ENCODE measurements at places on chromosomes 16 and 17.

GRCh38 chr17:33266116-33266515 is 27.0 kb downstream of the ASIC2 start:
- no peak for DNase-seq

GRCh38 chr16:23706439-23706838 is 6.6 kb downstream of the ERN2 start:
- DNase-seq, result no peak

DNA sequence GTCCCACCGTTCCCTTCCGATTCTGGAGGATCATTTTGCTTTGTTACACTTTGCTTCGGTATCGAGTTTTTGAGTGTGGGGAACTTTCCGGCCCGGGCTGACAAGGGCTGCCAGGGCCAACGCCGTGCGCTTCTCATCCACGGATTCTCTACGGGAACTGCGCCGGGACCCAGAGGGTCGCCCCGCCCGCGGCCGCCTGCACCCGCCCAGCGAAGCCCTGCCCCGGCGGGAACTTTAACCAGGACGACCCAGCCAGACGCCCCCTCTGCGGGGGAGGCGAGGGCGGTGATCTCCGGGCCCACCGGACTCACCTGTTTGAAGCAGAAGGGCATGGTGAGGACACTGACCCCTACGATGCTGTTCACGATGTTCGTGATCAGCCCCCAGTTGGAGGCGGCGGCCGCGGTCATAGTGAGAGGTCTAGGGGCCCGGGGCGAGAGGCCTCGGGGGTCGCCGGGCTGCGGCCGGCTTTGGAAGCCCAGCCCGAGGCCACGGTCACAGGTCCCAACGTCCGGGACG is 536 bp downstream of the SLC38A10 start:
- DNase-seq, result no peak

DNA sequence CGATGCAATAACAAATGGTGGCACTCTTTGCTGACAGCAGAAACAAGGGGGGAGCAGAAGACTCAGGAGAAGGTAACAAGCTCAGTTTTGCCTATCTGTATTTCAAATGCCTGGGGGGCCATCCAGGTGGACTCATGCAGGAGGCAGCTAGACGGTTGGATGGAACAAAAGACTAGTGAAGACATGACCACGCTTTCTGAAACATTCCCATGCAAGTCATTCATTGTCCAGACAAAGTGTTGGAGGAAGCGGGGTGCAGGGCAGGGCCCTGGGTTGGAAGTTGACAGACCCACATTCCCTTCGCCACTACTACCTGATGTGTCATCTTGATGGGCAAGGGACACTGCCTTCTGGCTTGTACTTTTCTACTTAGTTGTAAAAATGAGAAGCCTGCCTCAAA is 29.8 kb upstream of the CRYBA1 start:
- DNase-seq, result no peak

- no peak for DNase-seq
Measured at GRCh38 chr17:82361885-82362633, 3.0 kb downstream of the TEX19 start.

GRCh38 chr16:50272687-50273381 is 6.5 kb downstream of the ADCY7 start:
- DNase-seq, result no peak

DNA sequence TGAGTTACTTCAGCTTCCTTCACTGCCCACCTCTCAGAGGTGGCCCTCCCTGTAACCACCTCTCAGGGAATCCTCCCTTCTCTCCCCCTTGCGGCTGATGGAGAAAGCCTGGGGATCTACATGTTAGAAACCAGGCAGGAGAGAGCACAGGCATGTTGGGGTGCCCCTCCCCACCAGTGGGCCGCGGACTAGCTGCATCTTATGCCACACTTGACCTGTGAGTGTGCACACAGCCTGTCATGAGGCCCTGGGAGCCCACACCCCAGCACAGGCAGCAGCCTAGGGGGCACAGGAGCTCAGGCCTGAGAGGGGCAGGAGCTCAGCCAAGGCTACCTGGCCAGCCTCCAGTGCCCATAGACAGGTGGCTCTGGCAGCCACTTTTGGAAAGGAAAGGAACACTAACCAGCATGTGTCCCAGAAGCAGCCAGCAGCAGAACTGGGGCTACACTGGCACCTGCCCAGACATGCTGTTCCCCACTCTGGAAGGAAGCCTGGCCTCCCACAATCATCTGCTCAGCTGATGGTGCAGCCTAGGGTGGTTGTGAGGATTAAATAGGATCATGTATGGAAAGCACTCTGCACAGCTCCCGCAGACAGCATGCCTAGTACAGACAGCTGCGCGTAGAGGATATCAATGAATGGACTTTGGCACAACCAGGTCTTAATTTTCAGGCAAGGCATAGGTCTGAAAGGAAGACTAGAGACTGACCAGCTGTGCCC is 60.5 kb downstream of the TMEM132E start:
- no peak for DNase-seq

DNA sequence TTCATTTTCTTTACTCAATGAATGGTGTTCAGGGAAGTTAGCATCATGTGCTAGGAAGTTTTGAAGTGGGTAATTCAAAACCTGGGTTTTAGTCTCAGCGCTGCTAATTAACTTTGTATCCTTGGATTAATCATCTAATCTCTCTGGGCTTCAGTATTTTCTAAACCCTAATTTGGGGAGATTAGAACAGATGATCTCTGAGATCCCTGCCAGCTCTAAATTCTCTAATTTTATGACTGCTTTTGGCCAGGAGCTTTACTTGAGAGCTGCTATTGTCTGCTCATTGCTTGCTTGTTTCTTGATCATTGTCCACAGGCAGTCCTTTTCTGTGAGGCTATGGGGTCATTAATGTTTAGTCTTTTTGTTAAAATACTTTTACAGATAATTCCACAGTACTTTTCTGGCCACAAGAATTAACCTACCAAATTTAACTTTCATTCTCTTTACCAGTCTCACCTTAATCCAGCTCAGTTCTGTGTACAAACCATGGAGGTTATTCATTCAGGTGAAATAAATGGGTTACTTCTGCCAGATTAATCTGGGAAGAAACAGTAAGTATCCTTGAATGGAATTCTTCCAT is 28.4 kb upstream of the VWA3A start:
- DNase-seq, result no peak

- DNase-seq, result no peak
Measured at GRCh38 chr17:410543-411401, 58.2 kb upstream of the RPH3AL start.

GRCh38 chr16:83940630-83941378 is 12.2 kb upstream of the OSGIN1 start:
- DNase-seq, result no peak

DNA sequence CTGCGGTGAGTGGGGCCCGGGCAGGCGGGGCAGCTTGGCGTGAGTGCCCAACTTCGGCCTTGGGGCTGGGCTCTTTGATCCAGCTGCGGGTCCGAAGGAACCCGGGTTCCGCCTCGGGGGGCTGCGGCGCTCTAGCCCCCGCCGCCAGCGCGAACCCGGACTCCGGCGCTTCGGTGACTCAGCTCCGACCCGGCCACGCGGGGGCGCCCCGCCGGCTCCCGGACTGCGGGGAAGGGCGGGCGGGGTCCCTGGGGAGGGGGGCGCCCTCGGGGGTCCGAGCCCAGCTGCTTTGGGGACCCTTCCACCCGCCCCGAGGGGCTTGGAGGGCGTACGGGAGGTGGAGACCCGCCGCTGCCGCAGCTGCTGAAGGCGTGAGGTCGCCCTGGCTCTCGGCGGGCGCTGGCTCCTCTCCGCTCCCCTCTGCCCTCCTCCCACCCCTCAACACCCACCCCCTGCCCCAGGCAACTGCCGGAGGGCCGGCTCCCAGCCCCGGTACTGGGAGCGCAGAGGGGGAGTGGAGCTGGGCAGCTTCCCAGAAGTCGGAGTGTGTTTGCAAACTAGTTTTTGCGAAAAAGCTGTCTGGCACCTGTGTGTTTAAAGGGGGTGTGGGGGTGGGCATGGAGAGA is 516 bp downstream of the CPNE2 start:
- DNase-seq, result peak; percentile 76

- DNase-seq, result no peak
Measured at GRCh38 chr17:181245-182049, at the start of gene DOC2B. DOC2B (minus strand) TSS chr17:181650; CDS start chr17:181479, 171 bp downstream.

GRCh38 chr16:73228649-73229048 is 180.7 kb upstream of the ZFHX3 start:
- DNase-seq, result no peak

DNA sequence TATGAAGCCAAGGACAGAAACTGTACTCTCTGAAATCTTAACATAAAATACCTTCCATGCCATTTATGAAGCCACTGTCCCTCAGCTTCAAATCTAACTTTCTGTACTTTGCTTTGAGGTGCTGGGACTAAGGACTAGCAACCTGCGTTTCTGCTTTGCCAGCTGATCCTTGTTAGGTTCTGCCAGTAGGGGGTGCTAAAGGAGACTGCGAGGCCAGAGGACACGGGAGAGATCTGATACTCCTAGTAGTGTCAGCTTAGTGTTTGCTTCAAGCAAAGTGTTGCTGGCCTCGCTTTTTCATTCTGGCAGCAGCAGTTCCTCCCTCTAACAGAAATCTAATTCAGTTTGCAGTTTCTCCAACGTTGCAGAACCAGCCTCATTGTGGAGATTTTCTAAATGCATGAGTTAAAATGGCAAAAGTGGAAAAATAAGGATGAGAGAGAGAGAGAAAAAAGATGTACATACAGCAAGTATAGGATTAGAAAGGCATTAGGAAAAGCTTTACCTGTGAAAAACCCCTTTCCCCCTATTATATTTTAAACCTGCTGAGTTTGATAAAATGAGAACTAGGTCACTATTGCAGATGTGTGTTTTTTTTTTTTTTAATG is 297.5 kb downstream of the CA10 start:
- no peak for DNase-seq

DNA sequence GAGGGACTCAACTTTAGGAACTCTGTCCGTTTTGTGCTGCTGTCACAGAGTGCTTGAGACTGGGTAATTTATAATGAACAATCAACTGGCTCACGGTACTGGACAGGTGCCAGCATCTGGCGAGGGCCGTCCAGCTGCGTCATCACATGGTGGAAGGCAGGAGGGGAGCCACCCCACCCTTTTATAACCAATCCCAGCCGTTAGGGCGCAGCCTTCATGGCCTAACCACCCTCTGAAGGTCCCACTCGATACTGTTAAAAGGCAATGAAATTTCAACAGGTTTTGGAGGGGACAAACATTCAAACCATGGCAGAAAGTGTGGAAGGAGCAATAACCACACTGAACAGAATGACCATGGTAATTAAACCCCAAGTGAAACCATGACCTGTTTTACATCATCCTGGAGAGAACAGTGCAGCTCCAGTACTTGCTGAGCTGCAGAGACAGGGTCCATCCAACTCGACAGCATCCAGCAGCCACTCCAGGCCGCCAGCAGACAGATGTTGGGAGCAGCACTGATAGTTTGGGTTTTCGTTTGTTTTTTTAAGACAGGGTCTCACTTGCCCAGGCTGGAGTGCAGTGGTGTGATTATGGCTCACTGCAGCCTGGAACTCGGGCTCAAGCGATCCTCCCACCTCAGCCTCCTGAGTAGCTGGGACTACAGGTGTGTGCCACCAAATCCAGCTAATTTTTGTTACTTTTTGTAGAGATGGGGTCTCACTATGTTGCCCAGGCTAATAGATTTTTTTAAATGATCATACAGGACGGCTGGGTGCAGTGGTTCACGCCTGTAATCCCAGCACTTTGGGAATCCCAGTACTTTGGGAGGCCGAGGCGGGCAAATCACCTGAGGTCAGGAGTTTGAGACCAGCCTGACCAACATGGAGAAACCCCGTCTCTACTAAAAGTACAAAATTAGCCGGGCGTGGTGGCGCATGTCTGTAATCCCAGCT is 11.0 kb downstream of the CHMP6 start:
- peak; percentile 19 for DNase-seq

GRCh38 chr17:45115871-45116270 is 16.4 kb downstream of the PLCD3 start:
- DNase-seq, result no peak

DNA sequence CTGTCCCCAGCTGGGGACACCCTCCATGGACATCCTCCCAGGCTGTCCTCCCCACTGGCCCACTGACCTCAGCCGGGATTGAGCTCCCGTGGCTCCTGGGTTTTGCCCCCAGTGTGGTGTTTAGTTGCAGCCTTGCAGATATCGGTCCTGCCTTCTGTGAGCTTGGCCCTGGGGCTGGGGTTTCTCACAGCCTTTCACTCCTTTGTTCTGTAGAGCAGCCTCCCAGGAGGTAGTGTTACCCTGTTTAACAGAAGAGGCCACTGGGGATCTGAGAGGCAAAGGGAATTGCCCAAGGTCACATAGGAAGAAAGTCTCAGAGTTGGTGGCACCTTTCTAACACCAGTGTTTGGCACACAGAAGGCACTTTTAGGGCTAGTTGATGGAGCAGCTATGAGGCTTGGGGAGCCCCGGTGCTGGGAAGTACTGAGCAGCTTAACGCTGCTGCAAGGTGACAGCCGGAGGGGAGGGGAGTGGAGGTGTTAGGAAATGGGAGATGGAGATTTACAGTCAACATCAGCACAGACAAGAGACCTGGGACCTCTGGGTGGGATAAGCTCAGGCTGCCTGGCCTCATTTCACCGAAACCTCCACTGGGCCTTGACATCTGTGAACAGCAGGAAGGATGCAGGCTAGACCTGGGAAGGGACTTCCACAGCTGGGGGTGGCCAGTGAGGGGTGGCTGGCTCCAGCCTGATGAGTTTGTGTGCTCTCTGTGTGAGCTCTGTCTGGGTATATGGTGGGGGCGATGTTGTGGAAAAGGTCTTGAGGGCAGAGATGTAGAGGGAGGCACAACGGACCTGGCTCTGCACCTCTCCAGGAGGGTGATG is 26.1 kb downstream of the CACNA1G start:
- DNase-seq, result no peak

GRCh38 chr17:14442798-14443528 is 142.1 kb downstream of the HS3ST3B1 start:
- no peak for DNase-seq

DNA sequence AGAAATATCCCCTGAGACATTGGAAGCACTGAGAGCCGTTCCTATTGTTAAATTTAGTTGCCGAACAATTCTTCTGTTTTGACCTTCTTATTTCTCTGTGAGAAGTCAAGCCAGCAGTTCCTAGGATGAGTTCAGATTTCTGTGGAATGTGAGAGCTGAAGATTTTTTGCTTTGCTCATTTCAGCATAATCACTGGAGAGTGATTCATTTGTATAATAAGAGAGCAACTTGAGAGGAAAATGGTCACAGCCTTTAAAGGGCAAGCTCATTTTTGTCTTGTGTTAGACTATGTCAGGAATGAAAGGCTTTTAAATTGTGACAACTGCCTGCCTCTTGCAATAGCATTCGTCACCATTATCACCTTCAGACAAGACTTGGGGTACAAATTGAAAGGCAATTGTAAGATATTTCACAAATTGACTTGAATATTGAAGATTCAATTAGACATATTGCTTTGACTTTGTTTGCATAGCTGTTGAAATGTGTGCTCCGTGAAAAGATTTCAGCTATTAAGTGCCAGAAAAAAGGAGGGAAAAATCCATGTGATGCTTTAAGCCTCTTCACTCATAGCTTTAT is 900.0 kb upstream of the GOT2 start:
- no peak for DNase-seq

- no peak for DNase-seq
Measured at GRCh38 chr17:63549289-63549945, 860 bp upstream of the DCAF7 start.

GRCh38 chr17:9519583-9520272 is 55.9 kb downstream of the STX8 start:
- no peak for DNase-seq

Measured in GM12891 (cell line).